ENCODE measurements at places on chromosomes 12 and 14.

- no peak for DNase-seq
These were observed 131.5 kb downstream of the C12orf50 start for GRCh38 chr12:87897662-87898061.

DNA sequence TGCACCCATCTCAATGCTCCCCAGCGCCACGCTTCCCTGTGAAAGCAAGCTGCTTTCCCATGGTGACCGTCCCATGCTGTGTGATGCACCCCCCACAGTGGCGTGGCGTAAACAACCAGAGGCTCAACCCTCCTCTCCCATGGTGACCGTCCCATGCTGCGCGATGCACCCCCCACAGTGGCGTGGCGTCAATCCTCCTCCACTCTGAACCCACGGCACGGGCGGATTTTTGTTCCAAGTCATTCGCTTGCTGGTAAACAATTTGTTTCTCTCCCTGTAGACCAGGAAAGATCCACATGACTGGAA is 8.9 kb downstream of the STX2 start:
- DNase-seq, result no peak

DNA sequence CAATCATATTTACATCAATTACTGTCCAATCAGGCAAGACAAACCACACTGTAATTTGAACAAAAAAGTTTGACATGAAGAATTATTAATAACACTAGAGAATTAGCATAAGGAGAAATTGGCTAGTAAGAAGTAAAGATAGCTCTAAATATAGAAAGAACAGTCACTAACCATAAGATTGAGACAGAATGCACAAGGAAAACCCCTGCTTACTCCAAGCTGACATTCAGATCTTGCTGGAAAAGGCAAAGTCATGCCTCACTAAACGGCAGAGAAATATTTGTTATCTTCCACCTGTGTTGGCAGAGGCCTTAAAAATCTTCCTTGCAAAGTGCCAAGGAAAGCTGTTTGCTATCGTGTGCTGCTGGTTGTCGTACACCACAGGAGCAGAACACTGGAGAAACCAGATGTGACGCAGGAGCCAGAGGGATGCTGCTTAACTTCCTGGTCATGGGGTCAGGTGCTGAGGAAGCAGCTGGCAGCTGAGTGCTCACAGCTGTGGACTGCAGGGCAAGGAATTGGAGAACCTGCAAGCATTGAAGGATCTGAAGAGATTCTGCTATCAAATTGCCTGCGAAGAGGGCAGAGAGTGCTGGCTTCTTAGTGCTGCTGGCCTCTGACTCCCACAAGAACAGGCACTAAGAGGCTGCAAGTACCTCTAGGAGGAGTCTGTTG is 1323.3 kb downstream of the LRFN5 start:
- no peak for DNase-seq

GRCh38 chr14:69153873-69154270 is 953 bp upstream of the DCAF5 start:
- peak; percentile 61 for DNase-seq

GRCh38 chr12:116595186-116595585 is 36.0 kb downstream of the MAP1LC3B2 start:
- no peak for DNase-seq

DNA sequence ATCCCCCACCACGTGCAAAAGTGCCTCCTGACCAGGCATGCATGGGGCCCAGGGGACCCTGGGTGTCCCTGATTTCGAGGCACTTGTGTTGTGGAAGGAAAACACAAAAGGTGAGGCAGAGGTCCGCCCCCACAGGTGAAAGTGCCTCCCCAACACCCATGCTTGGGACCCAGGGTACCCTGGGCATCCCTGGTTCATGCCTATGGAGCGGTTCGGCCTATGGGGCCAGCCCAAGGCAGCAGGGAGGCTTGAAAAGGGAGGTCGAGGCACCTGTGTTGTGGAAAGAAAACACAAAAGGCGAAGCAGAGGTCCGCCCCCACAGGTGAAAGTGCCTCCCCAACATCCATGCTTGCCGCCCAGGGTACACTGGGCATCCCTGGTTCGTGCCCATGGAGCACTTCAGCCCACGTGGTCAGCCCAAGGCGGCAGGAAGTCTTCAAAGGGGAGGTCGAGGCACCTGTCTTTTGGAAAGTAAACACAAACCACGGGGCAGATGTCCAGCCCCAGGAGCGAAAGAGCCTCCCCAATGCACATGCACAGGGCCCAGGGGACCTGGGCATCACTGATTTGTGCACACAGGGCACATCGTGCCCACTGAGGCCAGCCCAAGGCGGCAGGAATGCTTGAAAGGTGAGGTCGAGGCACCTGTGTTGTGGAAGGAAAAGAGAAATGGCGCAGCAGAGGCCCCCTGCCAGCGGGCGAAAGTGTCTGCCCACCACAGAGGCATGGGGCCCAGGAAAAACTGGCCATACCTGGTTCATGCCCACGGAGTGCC is 375.5 kb downstream of the ALG10 start:
- DNase-seq, result no peak

DNA sequence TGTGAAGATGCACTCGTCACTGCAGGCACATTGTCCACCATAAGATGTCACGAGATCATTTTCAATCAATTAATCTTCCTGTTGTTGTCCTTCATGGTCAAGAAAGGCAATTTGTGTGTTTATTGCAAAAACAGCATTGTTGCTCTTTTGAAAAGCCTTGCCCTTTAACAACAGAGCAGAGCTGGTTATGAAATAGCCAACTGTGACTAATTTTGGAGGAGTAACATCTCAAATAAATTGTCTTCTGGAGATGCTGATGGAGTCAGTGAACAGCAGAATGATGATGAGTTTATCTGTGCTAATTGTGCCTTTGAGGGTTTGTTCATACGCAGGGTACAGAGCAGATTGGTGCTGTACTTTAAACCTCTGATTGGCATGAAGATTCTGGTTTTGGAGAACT is 88.3 kb upstream of the E2F7 start:
- no peak for DNase-seq

All from Karpas-422 (cell line).